ENCODE measurements at places on chromosomes 6 and 20.

- DNase-seq = no peak
Measured at GRCh38 chr6:12288211-12288618, 1.9 kb upstream of the EDN1 start.

GRCh38 chr20:47272893-47273590 is 83.5 kb downstream of the ZMYND8 start:
- DNase-seq = peak; percentile 56

DNA sequence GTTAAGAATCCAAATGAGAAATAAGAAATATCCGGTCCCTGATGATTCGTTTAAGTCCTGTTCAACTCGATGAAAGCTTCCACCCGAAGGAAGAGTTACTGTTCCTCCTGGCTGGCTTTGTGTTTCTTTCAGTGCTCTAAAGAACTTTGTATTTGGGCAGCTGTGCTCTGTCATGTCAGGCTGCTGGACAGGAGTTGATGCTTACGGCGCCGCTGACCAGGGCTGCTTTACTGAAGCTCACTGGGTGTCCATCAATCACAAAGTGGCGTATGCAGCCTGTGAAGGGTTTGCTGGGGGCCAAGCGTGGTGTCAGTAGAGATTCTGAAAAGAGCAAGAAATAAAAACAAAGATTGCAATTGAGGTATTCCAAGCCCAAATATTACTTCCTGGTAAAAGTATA is 21.9 kb downstream of the FAM229B start:
- DNase-seq = no peak

GRCh38 chr20:56350842-56351241 is 7.9 kb upstream of the FAM210B start:
- DNase-seq = no peak

GRCh38 chr6:155171109-155171746 is 92.6 kb upstream of the CLDN20 start:
- DNase-seq = peak; percentile 84

DNA sequence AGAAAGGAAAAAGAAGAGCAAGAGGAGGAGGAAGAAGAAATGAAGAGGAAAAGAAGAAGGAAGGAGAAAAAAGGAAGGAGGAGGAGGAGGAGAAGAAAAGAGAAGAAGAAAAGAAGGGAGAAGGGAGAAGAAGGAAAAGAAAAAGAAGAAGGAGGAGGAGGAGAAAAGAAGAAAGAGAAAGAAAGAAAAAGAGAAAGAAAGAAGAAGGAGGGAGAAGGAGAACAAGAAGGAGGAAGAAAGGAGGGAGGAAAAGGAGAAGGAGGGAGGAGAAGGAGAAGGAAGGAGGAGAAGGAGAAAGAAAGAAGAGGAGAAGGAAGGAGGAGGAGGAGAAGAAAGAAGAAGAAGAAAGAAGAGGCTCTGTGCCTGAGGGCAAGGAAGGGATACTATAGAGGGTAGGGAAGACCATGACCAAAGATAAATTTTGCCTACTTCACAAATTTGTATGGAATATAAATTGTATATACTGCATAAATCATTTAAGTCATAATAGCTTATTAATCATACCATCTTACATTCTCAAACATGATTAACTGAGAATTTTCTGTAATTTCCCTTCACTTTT is 55.7 kb downstream of the SESN1 start:
- DNase-seq = no peak

DNA sequence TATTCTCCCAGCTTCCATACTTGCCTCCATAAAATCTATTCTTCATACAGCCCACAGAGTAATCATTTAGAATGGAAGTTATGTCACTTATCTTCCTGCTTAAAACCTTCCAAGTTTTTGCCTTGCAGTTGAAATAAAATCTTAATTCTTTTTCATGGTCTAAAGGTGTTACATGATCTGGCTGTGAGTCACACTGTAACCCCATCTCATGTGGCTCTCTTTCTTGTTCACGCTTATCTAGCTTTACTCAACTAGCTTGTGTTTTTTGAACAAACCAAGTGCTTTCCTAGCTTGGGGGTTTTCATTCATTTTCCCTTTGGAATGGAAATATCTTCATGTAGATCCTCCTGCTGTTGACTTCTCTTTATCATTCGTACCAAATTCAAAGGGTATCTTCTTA is 23.6 kb upstream of the THEMIS start:
- DNase-seq = no peak

GRCh38 chr6:32191696-32192607 is 491 bp downstream of the GPSM3 start:
- no peak for DNase-seq

DNA sequence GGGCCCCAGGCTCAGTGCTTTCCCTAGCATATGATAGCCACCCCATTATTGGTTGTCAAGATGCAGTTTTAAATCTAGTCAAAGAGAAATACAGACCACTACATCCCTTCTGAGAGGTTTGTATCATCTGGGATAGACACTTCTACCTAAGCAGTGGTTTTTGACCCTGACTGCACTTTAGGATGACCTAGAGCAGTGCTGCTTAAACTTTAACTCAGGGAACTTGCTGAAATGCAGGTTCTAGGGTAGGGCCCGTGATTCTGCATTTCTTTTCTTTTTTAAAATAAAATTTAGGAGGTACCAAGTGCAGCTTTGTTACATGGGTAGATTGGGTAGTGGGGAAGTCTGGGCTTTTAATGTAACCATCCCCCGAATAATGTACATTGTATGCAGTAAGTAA is 18.7 kb downstream of the TM9SF4 start:
- DNase-seq = no peak

- no peak for DNase-seq
Measured at GRCh38 chr6:2162079-2162445, 83.3 kb downstream of the GMDS start.

DNA sequence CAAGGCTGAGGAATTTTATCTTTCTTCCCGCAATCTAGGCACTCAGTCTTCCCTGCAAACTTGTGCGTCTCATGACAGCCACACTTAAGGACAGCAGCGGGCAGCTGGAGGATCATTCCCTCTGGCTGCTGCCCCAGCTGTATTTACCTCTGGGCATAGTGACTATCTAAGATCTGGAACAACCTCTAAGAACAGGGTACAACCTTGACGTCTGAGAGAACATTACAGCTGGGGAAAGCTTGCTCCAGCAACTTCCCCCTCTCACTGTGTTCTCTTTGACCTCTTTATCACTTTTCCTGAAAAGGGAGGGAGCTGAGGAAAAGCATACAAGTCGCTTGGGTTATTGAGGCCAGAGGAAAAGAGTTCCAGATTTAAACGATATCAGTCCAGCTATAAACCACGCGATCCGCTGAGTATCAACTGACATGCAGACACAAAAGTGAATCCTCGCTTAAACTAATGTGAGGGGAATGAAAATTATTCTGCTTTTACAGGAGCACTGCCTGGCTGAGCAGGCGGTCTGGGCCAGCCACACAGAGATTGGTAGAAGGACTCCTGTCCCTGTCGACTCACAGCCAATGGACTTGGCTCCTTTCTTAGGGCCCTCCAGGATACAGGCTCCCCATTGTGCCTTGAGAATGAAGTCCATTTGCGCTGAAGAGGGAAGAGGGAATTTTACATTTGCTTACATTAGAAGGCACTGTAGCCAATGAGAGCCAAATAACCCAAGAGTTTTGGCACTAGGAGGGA is 153.3 kb downstream of the QRSL1 start:
- DNase-seq = no peak

DNA sequence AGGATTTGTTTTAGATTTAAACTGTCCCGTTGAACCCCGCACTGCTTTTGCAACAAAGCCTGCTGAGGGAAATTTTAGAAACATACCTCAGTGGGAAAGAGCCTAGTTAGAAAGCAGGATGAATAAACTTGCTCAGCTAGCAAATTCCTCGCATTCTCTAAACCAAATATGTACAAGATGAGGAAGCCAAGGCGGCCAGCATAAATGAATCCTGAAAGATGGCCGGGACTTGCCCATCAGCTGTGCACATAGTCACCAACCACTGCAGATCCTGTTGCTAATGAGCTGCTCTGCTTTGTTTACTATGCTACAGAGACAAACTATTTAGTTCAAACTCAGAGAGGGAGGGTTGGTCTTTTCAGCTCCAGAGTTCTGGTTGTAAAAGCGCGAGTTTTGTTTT is 49.0 kb downstream of the TMEM170B start:
- no peak for DNase-seq

- DNase-seq = no peak
Measured at GRCh38 chr6:169994739-169995138, 243.3 kb downstream of the ERMARD start.

- DNase-seq = peak; percentile 57
Measured at GRCh38 chr20:53609491-53610445, 16.1 kb upstream of the ZNF217 start.

GRCh38 chr20:41748051-41748450 is 129.9 kb upstream of the CHD6 start:
- DNase-seq = no peak
